Left ventricle myocardium superior (tissue), 1 donor: ENCODE measurements at places on chromosomes 5 and 9. TPM values are rescaled to one million over a fixed set of nuclear protein-coding genes. Genes with fewer than 3 reads are reported as not detected.
A peak's percentile ranks its signal among the peaks of the same experiment; 100 is the strongest.

DNA sequence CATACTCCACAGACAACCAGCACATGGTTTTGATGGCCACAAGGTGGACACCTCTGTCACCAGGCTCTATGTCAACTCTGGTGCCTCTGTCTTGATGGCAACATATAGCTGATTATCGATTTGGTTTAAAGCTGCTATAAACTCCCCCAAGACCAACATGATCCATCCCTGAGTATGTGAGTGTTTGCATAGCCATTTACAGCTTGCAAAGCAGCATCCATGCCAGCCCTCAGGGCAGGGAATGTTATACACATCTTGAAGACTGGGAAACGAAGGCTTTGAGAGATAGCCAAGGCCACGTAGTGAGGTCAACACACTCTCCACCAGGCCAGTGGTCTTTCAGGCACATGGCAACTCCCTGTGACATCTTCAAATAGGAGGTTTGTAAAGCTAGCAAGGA, 40.3 kb upstream of the BRINP1 start:
- no peak for DNase-seq

DNA sequence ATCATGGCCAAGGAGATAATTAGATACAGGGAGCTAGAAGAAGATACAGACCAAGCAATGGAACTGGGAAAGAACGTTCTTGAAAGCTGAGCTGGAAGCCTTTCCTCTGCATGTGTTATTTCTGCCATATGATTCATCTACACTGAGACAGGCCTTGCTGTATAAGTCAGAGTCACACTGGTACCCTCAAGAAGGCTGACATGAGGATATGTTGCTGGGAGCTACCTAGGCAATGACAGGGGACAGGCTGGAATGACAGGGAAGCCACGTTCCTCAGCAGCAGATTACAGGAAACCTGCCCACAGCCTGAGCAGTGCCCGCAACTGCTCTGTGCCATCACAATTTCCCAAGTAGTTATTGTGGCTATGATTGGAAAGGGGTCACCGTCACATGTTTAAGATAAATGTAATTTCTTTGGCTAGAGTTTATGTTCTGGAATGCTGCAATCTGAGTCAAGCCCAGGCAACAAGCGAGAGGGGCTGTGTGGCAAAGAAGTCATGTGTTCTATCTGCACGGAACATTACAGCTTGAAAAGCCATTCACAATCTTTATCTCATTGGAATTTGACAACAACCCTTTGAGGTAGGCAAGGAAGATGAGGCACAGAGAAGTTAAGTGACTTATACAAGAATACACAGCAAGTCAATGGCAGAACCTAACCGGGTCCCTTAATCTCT, 108.2 kb downstream of the TTLL11 start:
- DNase-seq, result no peak

GRCh38 chr5:134100283-134101091, 14.0 kb upstream of the TCF7 start:
- no peak for DNase-seq

DNA sequence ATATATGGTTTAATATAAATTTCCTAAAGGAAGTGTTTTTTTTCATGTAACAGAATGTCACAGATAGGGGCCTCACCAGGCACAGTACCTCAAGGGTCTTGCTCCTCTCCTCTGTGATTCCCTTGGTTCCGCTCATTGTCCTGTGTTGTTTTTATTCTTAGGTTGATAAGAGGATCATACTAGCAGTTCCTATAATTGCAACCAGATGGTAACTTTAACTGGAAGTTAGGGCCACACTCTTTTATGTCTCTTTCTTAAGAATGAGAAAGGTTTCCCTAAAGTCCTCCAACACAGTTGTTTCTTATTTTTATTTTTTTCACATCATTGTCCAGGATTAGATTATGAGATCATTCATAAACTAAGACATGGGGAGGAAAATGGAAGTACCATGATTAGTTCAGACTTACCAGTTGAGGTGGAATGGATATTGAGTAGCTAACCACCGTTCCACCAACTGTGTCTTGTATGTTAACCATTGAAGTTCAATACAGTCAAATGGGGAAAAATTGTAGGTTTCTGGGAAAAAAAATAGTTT, 41.1 kb downstream of the FAM174A start:
- DNase-seq, result no peak

DNA sequence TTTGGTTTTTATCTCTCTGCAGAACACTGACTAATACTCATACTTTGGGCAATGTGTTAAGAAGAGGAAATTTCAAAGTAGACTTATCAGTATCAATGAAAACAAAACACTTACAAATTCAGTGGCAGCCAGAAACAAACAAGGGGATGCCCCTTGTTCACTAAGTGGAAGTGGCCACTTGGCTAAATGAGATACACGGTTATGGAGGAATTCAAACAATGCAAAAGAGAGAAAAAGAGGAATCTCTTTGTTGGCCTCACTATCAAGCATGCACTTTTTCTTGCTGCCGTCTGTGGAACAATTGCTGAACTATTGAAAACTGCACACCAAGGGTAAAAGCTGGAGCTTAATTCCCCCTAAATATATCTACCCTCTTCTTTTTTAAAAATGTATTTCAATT, 2044.9 kb upstream of the CDH6 start:
- DNase-seq, result no peak

GRCh38 chr5:83964271-83964670, 243.6 kb upstream of the HAPLN1 start:
- DNase-seq, result no peak

- DNase-seq, result no peak
Measured at GRCh38 chr5:124755565-124755964, 9.1 kb upstream of the ZNF608 start.

DNA sequence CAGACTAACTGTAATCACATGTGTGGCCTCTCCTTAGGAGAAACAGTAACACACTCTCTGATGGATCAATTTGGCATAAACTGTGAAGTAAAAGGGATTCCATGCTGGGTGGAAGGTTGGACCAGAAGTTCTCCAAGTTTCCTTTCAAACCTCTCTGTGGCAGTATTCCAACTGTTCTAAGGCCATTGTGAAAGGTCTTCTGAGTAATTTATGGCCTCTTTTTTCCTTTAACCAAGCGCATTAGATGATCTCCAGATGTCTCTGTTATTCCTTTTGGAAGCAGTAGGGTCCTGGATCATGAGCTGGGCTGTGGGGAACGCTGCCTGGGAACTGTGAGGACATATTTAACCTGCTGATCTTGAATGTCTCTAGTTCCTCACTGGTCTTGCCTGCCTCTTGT, 80.6 kb upstream of the IL6ST start:
- DNase-seq, result peak; percentile 54

DNA sequence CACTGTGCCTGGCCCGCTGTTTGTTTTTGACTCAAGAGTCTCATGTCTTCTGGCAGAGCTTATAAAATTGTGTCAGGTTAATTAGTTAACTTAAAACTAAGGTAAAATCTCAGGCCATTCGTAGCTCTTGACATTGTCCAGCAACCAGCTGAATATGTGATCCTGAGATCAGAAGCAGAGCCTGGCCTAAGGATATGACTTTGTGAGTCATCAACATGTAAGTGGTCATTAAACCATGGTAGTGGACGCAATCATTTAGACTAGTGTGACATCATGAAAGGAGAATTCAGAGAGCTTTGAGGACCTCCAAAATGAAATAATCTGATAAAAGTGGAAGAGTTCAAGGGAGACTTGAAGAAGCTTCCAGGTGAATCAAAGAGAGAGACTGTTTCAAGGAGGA, 23.3 kb downstream of the SPZ1 start:
- DNase-seq, result no peak

GRCh38 chr5:148221508-148221907, 16.8 kb upstream of the MARCOL start:
- DNase-seq, result no peak

- DNase-seq, result no peak
Measured at GRCh38 chr9:75200892-75201470, 112.7 kb downstream of the OSTF1 start.

DNA sequence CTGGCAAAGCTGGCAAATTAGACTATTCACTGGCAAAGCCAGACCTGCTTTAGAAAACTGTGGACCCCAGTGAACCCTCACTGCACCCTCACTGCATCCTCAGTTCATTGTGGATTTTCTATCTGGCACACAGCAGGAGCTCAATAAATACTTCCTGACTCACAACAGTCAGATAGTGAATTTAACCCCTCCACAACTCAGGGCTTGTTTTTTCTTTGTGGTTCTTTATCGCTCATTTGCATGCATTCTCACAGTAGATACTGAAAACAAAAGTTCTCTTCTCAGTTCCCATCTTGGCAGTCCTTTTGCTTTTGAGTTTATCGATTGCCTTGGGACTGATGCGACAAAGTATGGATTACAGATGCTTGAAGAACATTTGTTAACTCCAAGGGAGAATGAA, 99.8 kb downstream of the ACTL7B start:
- DNase-seq, result no peak

- DNase-seq, result no peak
Measured at GRCh38 chr5:140115186-140115500, 1.2 kb downstream of the PURA start.

DNA sequence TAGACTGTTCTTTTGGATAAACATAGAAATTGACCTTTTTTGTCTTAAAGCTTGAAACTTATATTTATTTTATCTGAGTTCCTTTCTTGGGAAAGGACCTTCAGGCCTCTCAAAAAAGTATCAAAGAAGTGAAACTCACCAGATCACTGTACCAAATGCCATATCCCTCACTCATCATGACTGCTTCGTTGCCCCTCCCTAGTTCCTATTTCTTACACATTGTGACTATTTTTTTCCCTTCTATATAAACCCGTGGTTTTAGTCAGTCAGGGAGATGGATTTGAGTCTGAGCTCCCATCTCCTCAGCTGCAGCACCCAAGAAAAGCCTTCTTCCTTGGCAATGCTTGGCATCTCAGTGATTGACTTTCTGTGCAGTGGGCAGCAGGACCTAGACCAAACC, 129.4 kb downstream of the LPAR1 start:
- no peak for DNase-seq

DNA sequence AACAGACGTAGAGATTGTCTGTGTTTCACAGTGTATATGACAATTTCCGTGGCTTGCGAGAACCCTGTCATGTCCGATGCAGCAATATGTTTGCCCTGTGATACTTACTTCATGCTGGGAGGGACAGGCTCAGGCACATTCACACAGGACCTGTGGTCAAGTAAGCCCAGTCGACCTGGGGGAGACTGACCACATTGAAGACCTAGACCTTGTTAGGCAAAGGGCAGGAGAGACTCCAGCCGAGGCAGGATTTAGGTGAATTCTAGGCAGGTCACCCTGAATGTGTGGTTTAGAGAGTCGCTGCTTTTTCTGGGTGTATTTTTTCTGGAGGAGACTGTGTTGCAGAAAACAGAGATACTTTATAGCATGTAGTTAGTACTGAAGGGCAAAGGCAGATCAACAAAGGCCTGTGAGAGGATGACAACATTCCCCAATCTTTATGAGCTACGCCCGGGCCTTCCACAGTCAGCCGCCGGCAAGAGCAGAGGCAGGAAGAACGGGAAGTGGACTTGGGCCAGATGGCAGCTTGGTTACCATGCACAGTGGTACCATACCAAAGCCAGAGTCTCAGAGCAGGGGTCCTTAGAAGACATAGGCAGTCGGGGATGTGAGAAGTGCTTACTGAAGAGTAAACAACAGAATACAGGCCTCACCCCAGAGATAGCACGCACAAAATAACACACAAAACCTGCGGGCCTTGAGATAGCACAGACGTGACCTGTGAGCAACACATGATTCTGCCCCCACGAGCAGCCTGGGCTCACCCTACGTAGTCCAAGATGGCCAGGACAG, 220.7 kb downstream of the CACNA1B start:
- no peak for DNase-seq

- no peak for DNase-seq
Measured at GRCh38 chr5:75568202-75568601, 43.1 kb upstream of the ANKDD1B start.

DNA sequence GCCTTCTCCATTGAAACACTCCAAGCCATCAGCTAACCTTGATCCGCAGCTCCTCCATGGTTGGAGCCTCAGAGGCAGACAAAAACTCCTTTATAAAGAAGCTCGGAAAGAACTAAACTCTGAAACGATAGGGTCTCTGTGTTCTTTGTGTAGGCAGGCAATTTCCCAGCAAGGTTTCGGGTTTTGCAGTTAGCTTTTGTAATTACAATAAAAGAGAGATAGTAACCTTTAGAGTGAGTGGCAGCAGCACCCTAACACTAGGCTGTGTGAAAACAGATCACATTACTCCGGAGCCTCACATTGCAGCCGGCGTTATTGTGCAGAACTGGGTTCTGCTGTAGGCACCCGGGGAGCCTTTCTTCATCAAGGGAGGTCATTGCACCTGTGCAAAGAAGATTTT, 115.8 kb upstream of the MAP3K1 start:
- DNase-seq, result no peak

DNA sequence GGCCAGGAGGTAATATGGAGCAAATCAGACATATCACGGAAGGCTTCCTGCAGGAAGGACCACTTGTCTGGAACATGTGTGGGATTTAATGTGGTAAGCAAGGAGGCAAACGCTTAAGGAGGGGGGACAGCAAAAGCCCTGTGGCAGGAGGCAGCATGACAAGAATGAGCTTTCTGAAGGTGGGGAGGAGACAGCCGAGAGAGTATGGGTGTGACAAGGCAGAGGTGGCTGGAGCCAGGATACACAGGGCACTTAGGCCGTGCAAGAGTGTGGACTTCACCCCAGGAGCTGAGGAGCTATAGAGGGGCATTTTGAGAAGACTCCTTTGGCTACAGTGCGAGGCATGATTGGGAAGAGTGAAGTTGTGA, 14.4 kb upstream of the S1PR3 start:
- DNase-seq, result no peak

GRCh38 chr9:8916771-8917170, 1117.2 kb upstream of the DMAC1 start:
- no peak for DNase-seq

- DNase-seq, result peak; percentile 58
Measured at GRCh38 chr9:14180093-14180959, 133.6 kb downstream of the NFIB start.

Gene SLC6A7
- not detected for total RNA-seq

Gene RNF208
- 29.7 TPM for total RNA-seq

Gene SOHLH1
- total RNA-seq, result not detected

Gene FPGS
- 31.9 TPM for total RNA-seq

Gene RGS7BP
- 6.4 TPM for total RNA-seq

Gene CCDC192
- total RNA-seq, result not detected

Gene SLC46A2
- not detected for total RNA-seq

Gene PCDHA9
- total RNA-seq, result not detected

Gene POLR1E
- 10.4 TPM for total RNA-seq

Gene FIBCD1
- 0.40 TPM for total RNA-seq

Gene BAAT
- not detected for total RNA-seq

Gene ZNF483
- 4.9 TPM for total RNA-seq

Gene MSX2
- total RNA-seq, result 1.9 TPM

Gene RACK1
- total RNA-seq, result 641 TPM

Gene MACROH2A1
- total RNA-seq, result 119 TPM
